Stimulated activated CD4-positive, alpha-beta T cell treated with anti-CD3 and anti-CD28 coated beads, TNF-alpha, amount 100 ng/mL, for 24 hours (primary cell): ENCODE measurements at places on chromosomes 4 and X.

- no peak for DNase-seq
These were observed 56.3 kb downstream of the ENOX2 start for GRCh38 chrX:130846746-130847145.

DNA sequence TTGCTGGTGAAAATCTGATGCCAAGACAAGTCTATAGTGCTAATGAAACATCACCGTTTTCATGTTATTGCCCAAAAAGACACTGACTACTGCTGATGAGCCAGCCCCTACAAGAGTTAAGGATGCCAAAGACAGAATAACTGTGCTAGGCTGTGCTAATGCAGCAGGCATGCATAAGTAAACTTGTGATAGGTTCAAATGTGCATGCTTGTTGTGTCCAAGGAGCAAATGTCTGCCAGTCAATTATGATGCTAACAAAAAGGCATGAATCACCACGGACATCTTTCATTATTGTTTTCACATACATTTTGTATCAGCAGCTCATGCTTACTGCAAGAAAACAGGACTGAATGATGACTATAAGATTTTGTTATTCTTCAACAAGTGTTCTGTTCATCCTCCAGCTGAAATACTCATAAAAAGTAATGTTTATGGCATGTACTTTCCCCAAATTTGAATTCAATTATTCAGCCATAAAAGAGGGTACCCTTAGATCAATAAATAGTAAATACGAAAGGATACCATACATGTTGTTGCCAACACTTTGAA lies 306.9 kb upstream of the ARSJ start:
- no peak for DNase-seq

DNA sequence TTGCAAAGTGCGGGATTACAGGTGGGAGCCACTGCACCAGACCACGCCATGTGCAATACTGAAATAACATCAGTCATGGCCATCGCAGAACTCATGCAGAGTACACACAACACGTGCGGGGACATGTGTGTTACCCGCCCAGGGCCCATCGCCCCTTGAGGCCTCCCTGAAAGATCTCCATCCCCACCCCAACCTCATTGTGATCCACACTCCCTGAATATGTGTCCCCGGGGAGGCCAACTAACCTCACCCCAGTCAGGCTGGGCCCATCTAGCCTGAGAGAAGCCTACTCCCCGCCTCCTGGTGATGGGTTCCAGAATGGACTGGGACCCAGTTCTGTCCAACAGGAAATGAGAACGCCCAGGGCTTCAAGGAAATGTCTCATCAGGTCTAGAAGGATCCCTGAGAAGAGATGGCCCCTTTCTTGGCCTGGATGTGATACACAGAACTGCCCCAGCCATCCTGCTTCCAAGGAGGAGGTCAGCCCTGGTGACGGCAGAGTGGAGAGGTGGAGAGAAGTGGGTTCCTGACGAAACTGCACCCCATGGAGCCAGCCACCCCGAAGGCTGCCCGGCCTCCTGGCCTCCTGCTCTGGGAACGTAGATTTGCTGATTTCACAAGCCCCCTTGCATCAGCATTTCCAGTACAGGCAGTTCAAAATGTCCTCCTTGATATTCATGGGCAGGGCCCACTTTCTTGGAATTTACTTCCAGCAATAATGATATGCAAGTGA lies 22.5 kb upstream of the CLDN24 start:
- DNase-seq = no peak

GRCh38 chr4:189237340-189237739 lies 703.3 kb upstream of the FRG1 start:
- DNase-seq = no peak

DNA sequence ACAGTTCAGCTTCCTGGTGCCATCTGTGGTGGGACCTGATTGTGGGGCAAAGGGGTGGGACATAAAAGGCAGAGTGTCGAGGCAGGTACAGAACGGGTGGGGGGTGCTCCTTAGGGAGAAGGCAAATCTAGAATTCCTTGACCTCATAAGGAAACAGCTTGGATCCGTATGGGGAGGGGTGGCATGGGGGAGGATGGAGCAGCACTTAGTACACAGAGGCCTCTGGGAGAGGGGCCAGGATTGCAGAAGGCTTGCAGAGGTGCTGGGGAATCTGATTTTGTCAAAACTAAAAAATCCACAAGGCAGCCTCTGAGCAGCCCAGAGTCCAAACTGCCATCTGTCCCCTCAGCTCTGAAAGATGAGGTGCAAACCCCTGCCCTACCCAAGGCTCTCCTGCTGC lies 2.3 kb upstream of the EMD start:
- no peak for DNase-seq

DNA sequence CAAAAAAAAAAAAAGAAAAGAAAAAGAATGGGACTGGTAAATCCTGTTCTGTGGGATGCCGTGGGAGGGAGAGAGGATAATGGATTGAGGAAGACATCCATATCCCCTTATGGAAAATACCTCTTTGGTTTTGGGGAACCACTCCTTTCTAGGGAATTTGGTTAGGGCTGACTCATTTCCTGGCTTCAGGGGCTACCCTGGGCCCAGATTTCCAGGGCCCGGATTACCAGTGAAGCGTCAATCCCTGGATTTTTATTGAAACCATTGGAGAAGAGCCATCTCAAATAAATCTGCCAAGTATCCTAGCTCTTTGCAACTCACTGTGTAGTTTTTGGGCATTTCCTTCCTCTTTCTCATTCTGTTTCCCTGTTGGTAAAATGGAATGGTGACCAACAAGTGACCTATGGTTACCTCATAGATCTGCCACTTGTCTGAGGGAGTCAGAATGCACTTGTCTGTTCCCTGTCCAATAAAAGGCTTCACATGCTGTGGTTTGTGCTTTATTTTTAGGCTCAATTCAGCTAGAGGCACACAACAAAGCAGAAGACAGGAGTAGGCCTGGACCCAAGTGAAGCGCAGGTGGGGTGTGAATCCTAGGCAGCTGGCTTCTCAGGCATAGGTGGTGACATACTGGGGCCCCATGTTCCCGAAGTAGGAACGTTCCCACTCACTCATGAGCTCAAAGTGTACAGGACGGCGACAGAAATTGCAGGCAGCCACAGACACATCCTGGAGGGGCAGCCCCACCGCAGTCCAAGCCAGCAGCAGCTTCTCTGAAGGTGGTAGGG lies 8.6 kb downstream of the APEX2 start:
- DNase-seq = peak; percentile 14

DNA sequence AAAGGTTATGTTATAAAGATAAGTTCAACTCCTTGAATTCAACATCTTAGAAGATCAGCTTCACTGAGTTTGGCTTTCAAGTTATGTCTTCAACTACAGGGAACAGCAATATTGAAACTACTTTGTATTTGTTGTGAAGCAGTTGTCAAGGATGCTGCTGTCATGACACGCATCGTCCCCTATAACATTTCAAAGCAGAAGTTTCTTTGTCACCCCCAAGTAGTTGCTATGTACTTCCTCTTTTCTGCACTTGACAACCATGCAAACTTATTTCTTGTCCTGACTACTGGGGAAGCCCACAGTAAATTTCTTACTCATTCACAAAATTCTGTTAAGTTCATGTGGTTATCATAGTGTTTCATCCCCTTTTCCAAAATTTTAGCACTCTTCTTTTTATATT lies 14.3 kb downstream of the ANTXR2 start:
- DNase-seq = no peak

DNA sequence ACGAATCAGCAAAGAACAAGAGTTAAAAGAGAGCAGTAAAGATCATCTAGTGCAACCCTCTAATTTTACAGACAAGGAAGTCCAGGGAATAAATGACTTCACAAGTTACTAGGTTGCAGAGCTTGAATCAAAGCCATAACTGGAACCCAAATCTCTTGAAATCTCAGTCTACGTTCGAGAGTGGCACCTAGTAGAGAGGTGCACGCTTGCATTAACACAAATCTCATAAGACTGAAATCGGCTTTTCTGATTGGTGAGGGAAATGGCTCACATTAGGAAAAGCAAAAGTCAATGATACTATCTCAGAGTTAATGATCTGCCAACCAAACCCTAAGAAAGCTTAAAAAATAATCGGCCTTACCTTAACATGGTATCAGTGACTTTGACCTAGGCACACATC lies 43.0 kb downstream of the FAT1 start:
- no peak for DNase-seq

- DNase-seq = no peak
These were observed 100.5 kb upstream of the PCDH7 start for GRCh38 chr4:30619679-30620078.

DNA sequence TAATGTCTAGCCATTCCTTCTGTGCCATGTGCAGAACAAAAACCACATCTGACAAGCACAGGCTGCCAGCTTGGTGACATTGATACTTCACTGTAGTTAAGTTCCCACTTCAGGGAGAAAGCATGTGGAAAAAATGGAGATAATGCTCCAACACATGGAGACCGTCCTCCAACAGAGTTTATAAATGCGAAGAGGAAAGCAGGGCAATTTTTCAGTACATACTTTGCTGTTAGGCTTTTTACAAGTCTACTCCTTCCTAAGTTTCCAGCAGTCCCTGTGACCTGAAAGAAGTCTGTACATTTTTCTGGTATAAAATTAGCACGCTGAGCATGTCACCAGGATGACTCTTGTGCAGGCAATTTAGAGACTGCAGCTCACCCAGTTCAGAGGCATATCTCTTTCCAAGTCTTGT lies 766.9 kb upstream of the IGFBP7 start:
- no peak for DNase-seq

DNA sequence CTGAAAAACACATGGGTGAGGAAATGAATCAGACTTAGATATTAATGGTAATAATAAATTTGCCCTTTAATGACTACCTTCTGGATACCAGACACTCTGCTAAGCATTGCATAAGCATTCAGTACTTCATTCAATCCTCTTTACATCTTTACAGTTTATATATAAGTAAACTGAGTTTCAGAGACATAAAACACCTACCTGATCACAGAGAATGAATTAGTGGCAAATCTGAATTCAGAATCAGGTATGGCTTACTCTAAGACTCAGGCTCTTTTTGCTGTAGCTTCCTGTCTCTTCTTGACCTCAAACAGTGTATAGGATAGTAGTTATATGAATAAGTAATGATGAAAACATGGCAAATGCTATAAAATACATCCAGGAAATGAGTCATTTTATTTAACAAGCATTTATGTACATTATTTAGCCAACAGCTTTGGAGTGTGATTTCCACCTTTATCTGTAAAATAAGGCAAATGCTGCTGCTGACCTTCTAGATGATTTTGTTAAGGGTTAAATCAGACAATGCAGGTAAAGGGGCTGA lies 83.9 kb downstream of the VEGFC start:
- DNase-seq = no peak

- DNase-seq = no peak
These were observed 52.6 kb downstream of the OSTC start for GRCh38 chr4:108702960-108703359.

GRCh38 chrX:68363984-68364383 lies 69.3 kb downstream of the OPHN1 start:
- no peak for DNase-seq

DNA sequence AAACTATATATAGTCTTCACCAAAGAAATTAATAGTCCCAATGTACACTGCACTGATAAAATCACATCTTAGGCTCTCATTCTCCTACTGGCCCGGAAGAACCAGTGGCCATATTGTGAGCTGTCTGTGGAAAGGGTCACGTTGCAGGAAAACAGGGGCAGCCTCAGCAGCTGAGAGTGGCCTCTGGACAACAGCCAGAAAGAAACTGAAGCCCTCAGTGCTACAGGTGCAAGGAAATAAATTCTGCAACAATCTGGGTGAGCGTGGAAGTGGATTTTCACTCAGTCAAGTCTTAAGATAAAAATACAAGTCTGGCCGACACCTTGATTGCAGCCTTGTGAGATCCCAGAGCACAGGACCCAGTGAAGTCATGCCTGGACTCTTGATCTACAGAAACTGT lies 3.2 kb upstream of the SLC25A14 start:
- no peak for DNase-seq

GRCh38 chrX:110242371-110242770 lies 75.5 kb downstream of the AMMECR1 start:
- DNase-seq = no peak

DNA sequence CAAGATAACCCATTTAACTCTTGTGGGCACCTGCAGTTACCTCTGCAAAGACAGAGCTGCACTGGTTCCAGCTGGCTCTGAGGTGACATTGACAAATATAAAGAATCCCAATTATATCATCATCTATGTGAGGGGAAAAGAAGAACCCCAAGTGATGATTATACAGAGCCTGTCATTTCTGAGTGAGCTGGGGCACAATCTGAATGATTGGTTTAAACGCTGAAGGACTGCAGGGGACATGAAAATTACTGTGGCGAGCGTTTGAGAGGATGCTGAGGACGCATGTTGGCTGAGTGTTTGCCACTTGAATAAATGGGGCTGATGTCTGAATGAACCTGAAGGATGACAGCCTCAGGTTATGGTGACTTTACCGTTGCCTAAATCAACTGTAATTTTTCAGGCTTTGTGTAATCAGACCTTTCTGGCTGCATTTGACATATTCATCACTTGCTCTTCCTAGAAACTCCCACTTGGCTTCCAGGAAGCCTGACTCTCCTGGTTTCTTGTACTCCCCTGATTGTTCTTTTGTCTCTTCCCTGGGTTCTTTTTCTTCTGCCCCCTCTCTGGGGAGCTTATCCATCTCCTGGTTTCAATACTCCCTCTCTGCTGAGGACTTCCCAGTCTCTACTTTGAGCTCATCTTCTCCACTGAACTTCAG lies 4.1 kb upstream of the HSD17B10 start:
- DNase-seq = no peak

- no peak for DNase-seq
These were observed 58.0 kb upstream of the CHRDL1 start for GRCh38 chrX:110853610-110854009.

DNA sequence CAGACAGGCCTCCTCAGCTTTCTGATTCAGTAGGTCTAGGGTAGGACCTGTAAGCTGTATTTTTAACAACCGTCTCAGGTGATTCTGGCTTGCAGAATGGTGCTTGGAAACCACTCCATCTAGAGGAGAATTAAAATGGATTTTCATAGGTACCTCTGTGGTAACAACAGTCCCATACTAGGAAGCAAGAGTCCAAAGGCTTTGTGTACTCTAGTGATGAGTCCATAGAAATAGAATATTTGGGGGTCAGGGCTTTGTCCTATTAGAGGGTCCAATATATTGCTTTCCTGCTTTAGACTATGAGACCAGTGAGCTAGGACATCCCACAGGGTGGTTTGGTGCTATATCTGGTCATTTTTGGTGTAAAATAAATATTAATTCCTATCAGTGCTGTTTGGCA lies 242.0 kb downstream of the SCFD2 start:
- no peak for DNase-seq

GRCh38 chr4:139367421-139368090 lies 65.3 kb upstream of the NDUFC1 start:
- no peak for DNase-seq
